Aorta (tissue), 5 donors: ENCODE measurements at places on chromosomes 6 and 20. TPM values are rescaled to one million over a fixed set of nuclear protein-coding genes. Genes with fewer than 3 reads are reported as not detected.

DNA sequence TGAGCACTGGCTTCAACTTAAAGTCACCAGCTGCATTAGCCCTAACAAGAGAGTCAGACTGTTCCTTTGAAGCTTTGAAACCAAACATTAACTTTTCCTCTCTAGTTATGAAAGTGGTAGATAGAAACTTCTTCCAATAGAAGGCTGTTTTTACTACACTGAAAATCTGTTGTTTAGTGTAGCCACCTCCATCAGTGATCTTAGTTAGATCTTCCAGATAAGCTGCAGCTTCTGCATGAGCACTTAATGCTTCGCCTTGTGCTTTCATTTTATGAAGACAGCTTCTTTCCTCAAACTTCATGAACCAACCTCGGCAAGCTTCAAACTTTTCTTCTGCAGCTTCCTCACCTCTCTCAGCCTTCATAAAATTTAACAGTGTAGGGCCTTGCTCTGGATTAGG lies 133.2 kb downstream of the INSM1 start:
- no peak for DNase-seq

DNA sequence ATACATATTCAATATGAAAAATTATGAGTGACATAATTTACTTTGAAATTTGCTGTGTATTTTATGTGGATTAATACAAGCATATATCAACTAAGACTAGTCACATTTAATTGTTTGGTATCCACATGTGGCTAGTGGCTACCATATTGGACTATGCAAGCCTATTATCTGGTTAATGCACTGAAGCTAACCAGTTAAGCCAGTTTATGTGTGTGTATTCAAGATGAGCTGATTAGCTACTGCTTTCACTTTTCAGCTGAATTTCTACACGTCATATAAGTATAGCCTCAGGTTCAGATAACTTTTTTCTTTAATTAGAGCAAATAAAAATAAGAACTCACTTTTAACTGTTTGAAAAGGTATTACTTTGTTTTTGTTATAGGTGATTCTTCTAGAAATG lies 903.7 kb downstream of the TFAP2A start:
- DNase-seq: no peak

GRCh38 chr6:112150363-112150762 lies 63.0 kb downstream of the FAM229B start:
- no peak for DNase-seq

DNA sequence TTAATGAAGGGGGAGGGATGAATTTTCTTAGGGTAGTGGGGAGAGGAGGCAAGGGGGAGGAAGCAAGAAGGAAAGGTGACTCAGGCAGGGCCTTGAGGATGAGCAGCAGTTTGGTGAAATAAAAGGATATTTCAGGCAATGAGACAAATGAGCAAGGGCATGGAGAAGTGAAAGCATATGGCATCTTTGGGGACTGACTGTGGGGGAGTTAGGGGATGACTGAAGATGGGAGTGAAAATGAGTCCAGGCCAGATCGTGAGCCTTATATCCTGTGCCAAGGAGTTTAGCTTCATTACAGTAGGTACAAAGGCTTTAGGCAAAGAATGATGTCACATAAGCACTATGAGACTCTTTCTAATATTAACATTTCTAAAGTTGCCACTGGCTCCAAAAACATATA lies 51.9 kb downstream of the ILRUN start:
- no peak for DNase-seq

DNA sequence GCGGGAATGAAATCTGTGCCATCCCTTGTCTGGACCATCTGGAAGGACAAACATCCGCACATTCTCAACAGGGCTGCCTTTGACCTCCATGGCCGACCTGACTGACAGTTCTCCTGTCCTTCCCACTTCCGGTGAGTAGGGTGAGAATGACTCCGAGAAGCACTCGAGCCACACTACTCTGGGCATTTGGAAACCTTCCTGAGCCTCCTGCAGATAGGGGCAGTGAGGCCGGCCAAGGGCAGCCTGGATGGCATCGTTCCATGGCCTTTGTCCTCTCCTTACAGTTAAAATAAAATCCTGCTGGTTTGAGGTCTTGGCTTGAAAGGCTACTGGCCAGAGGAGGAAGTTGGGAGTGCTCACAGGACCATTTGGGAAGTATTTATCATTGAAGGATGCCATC lies 70.9 kb upstream of the QKI start:
- DNase-seq: no peak

DNA sequence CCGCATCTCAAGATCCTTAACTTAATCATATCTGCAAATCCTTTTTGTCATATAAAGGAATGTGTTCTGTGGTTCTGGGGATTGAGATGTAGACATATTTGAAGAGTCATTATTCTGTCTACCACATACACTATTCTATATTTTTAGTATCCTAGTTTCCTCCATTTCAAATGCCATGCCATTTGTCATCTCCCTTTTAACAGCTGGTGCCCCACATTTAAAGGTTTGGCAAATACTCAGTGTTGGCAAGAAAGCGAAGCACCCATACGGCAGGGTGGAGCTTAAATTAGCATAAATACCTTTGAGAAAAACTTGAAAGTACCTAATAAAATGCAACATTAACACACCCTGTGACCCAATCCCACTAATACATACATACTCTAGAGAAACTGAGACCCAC lies 31.7 kb downstream of the PAK5 start:
- DNase-seq: no peak

DNA sequence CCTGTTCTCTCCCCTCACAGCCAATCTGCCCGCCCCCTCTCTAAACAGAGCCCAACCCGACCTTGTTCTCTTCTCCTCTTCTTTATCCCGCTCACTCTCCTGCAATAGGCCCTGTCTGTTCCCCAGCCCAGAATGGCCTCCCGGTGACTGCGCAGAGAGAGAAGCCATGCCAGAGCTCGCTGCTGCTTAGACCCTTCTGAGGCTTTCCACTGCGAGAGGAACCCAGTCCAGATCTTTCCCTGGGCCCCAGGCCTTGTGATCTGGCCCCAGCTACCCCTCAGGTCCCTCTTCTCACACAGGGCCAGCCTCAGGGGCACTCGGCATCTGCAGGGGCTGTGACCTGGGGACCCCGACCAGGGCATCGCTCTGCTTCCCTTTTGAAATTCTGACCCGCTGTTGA lies 58.1 kb downstream of the TMEM242 start:
- peak; percentile 16 for DNase-seq

DNA sequence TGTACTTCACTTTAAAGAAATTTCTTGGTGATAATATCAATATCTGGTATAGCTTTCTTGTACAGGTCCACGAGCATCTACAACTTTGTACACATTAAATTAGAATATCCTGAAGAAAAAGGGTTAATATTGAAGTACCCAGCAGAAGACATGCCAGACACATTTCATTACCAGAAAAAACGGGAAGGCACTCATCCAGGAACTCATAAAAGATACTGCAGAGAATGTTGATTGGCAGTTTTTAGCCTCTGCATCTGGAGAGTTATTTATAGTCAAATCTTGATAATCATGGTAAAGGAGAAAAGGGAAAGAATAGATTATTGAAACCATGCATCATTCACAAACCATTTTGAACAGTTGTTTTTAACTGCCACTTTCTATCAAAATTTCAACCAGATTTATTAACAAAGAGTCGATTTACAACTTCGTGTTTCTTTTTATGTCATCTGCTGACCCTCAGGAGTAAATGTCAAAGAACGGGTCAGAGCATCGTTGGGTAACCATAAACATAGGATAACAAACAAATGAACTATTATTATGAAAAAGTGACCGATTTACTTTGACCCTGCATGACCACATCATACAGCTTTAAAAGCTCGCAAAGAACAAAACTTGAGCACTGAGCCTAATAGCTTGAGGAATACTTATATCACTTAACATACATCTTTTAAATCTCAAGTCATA lies 229.2 kb upstream of the SGK1 start:
- no peak for DNase-seq

DNA sequence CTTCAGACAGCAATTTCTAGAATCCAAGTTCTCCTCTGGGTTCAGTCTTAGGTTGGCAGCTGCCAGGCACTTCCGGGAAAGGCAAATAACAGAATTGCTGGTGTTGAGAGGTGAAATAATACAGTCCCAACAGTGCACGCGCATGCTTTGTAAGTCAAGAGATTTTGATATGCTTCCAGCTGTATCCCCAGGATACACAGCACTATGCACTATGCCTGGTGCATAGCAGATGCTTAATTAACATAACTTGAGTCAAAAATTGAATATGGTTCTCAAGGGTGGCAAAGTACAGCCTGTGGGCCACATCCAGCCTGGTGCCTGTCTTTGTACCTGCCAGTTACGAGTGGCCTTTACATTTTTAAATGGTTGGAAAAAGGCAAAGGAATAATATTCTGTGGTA lies 18.9 kb upstream of the PMEPA1 start:
- no peak for DNase-seq

GRCh38 chr20:15582146-15582760 lies 991.0 kb downstream of the KIF16B start:
- no peak for DNase-seq

GRCh38 chr6:14670806-14671205 lies 553.2 kb downstream of the CD83 start:
- no peak for DNase-seq

GRCh38 chr20:63443606-63444395 lies 28.7 kb downstream of the KCNQ2 start:
- no peak for DNase-seq

DNA sequence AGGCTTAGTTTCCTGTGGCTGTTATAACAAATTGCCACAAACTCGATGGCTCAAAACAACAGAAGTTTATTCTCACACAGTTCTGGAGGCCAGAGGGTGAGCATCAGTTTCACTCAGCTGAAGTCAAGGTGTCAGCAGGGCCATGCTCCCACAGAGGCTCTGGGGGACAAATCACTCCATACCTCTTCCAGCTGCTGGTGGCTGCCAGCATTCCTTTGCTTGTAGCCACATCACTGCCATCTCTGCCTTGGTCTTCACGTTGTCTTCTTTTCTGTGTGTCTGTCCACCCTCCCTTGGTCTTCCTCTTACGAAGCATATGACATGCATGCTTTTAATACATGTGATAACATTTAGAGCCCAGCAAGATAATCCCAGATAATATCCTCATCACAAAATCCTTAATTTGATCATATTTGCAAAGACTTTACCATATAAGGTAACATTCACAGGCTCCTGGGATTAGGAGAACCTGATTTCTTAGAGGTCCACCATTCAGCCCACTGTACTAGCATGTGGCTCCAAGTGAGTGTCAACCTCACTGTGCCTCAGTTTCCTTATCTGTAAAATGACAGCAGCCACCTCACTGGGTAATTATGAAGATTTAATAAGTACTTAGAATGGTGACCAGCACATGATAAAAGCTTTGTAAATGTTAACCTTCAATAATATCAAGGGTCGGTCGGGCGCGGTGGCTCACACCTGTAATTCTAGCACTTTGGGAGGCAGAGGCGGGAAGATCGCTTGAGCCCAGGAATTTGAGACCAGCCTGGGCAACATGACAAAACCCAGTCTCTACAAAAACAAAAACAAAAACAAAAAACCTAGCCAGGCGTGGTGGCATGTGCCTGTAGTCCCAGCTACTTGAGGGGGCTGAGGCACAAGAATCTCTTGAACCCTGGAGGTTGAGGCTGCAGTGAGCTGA lies 14.7 kb upstream of the PTGIS start:
- no peak for DNase-seq

GRCh38 chr20:5919626-5920544 lies 30.4 kb downstream of the TRMT6 start:
- no peak for DNase-seq

- DNase-seq: no peak
These were observed 208.7 kb downstream of the ALDH8A1 start for GRCh38 chr6:134741200-134741536.

DNA sequence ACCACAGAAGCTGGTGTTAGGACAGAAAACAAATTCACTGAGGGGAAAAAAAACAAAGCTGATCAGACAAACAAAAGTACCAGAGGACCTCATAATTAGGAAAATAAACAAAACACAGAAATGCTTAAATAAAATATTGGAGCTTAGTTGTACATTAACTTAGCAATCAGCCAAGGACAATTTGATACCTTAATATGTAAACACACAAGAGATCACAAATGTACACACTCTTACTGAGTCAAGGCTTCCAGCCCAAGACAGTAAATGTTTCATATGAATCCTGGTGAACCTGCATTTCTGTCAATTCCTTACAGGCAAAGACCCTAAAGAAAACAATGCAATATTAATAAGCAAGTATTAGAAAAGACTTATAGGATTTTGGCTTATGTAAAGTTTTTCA lies 62.0 kb upstream of the SPTLC3 start:
- no peak for DNase-seq

GRCh38 chr6:39980839-39981580 lies 46.7 kb upstream of the MOCS1 start:
- DNase-seq: no peak

DNA sequence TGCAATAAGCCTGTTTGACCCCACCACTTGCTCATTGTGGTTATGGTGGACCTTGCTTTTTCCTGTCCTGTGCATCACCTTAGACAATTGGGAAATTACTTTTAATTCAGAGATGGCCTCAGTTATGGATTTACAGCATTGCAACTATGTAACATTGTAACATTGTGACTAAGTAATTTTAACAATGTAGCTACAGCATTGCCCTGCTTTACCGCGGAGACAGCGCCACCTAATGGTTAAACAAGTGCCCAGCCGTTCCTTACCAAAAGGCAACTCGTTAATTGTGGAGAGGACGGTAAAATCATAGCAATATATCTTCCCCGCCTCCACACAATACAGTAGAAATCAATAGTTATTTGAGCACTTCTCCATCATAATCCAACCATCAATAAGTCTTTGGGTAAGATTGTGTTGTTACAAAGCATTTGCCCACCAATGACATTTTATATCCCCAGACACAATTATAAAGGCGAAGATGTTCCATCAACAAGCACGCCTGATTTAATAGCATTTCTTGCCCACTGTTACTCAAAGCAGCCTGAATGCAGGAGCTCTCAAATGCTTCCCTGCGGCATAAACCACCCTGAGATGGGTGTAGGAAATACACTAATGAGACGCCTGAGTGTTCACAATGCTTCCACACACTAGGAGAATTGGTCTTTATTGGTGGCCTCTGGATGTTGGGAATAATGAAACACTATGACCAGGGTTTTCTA lies 93.7 kb downstream of the PROKR2 start:
- peak; percentile 65 for DNase-seq

- DNase-seq: no peak
These were observed 372.9 kb downstream of the SAMD5 start for GRCh38 chr6:147881432-147881831.

ZNF391 gene
- 4.5 TPM for total RNA-seq

LRRC73 gene
- total RNA-seq: 0.39 TPM

ATF6B gene
- total RNA-seq: 56.2 TPM

TUBB1 gene
- total RNA-seq: 0.15 TPM

UNC93A gene
- not detected for total RNA-seq

ASIP gene
- not detected for total RNA-seq

MMP24 gene
- 1.2 TPM for total RNA-seq

TFAP2D gene
- total RNA-seq: not detected

C20orf202 gene
- not detected for total RNA-seq

CPNE5 gene
- 13.1 TPM for total RNA-seq

STMN3 gene
- total RNA-seq: 10.5 TPM

PDE7B gene
- total RNA-seq: 5.5 TPM
